ENCODE measurements at places on chromosomes 16 and 17.

DNA sequence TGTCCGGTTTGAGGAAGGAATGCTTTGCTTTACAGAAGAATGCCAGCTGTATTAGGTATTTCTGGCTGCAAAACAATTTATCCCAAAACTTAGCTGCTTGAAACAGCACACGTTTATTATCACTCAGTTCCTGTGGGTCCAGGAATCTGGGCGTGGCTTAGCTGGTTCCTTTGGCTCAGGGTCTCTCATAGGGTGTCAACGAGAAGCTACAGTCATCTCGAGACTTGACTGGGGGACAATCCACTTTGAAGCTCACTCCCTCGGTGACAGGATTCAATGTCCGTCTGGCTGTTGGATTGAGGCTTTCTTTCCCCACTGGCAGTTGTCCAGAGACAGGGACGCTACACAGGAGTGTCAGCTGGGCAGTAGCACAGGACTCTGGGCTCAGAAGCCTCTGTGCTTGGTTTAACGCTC, 9.6 kb upstream of the RHBDF2 start:
- no peak for DNase-seq

DNA sequence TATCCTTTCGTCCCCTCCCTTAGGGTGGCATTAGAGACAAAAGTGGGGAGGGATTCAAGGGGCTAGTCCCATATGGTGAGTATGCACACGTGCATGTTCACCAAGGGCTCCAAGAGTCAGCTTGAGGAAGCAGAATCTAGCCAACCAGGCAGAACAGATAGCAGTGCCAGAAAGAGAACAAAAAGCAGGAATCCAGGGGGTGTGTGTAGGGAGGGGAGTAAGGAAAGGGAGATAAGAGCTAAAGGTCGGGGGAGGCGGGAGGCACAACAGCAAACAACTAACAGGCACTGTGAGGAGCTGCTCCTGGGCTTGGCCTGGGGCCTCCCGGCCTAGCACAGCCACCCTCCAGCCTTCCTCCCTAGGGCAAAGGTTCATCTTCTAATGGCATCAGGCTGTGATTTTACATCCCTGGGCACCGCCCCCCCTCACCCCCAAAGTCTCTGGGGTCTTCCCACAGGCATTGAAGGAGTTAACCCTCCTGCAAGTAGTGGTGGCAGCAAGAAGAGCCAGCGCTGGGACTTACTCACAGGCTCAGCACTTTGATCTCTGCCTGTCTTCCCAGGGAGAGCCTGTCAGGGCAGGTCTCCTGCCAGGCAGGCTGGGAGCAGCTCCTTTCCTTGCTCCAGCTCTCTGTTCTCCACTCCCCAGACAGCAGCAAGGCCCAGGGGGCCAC, 12.4 kb upstream of the SUPT4H1 start:
- no peak for DNase-seq

DNA sequence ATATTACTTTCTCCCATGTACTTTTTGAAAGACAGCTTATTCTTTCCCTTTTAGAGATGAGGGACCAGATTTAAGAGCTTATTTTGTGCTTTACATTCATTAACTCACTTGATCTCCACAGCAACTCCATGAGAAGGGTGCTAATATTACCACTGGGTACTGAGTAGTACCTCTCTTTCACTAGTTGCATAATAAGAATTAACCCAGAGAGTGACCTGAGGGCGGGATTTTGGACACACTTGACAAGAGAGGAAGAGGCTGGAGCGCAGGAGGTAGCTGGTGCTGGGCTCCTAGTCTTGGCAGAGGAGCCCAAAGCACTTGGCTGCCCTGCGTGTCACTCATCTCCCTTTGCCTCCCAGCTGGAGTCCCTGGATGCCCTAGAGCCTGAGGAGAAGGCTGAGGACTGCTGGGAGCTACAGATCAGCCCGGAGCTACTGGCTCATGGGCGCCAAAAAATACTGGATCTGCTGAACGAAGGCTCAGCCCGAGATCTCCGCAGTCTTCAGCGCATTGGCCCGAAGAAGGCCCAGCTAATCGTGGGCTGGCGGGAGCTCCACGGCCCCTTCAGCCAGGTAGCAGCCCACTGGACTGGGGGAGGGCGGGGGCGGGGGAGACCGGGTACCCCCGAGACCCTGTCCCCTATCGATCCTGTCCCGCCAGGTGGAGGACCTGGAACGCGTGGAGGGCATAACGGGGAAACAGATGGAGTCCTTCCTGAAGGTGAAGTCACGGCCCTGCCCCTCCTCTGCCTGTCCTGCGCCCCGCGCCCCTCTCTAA, 1.7 kb upstream of the MAZ start:
- DNase-seq = peak; percentile 36

GRCh38 chr16:68091380-68092261, 6.5 kb downstream of the NFATC3 start:
- no peak for DNase-seq

DNA sequence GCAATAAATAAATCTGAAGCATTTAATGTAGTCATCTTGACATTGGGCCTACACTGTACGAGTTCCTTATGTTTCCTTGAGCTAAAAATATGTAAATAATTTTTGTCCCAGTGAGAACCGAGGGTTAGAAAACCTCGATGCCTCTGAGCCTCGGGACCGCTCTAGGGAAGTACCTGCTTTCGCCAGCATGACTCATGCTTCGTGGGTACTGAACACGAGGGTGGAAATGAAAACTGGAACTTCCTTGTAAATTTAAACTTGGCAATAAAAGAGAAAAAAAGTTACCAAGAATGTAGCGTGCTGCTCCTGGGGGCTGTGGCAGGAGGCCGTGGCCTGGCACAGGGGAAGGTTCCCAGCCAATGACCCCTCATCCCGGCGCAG, 74.1 kb downstream of the SOCS1 start:
- DNase-seq = no peak

- DNase-seq = no peak
These were observed 175.8 kb downstream of the NPIPB11 start for GRCh38 chr16:29230671-29231096.

DNA sequence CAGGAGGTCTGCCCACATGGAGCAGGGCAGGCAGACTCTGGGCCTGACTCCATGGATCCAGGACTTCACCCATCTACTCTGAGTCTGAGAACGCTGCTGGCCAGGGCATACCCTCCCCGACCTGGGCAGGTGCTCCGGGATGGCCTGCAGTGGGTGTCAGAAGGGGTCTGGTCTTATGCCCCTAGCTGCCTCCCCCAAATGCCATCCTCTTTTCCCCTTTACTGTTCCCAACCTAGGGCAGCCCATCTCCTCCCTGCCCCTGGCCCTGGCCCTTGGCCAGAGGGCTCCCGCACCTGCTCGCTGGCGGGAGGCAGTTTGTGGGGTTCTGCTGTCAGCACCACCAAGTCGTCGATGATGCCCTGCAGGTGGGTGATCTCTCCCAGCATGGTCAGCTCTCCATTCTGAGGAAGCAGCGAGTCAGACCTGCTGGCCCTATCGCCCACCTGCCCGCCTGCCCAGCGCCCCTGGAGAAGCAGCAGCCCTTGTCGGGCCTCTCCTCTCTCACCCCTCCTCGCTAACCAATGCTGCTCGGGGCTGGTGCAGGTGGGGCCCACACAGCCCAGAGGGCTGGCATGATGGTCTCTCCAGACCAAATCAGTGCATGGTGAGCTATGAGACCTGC, 8.2 kb downstream of the MTSS2 start:
- DNase-seq = no peak

- no peak for DNase-seq
These were observed 4.4 kb downstream of the SMG6 start for GRCh38 chr17:2299136-2299535.

- no peak for DNase-seq
These were observed 7.8 kb downstream of the SLC47A2 start for GRCh38 chr17:19708431-19709175.

DNA sequence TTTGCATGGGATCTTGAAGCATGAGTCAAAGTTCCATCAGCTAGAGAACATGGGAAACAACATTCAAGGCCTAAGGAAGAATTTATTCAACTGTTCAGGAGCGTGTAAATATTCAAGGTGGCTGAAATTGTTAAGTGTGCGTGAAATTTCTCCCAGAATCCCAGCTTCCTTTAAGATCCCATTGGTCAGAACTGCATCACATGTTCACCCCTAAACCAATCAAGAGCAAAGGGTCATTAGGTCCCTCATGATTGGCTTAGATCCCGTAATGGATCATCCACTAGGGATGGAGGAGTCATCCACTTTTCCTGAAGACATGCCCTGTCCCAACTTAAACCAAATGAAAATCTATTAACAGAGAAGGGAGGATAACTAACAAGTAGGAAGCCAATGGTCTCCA, 201.6 kb downstream of the TMEM114 start:
- no peak for DNase-seq

DNA sequence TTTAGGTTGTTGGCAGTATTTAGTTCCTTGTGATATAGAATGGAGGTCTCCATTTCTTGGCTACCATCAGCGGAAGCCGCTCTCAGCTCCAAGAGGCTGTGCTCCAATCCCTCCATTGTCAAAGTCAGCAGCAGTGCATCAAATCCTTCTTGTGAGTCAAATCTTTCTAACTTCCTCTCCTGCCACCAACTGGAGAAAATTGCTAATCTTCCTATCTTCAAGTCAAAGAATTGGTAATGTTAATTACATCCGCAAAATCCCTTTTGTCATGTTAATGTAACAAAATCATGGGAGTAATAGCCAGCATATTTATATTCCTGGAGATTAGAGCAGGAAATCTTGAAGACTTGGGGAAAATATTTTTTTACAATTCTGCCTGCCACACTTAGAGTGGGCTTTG, 436.4 kb upstream of the DYNLRB2 start:
- DNase-seq = no peak

DNA sequence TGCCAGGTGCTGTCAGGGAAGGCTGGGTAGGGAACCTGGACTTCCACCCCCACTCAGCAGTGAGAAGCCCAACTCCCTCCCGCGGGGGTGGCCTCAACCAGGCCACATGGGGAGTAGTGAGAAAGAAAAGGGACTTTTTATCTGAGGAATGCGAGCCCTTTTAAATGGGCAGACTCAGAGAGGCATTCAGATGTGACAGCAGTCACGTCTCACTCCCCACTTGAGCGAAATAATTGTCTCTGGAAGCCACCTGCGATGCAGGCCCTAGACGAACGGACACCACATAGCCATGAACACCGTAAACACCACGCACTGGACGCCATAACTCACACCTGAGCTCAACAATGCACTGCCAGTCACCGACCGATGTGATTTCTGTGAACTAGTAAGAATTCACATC, 11.9 kb upstream of the CD300E start:
- no peak for DNase-seq

DNA sequence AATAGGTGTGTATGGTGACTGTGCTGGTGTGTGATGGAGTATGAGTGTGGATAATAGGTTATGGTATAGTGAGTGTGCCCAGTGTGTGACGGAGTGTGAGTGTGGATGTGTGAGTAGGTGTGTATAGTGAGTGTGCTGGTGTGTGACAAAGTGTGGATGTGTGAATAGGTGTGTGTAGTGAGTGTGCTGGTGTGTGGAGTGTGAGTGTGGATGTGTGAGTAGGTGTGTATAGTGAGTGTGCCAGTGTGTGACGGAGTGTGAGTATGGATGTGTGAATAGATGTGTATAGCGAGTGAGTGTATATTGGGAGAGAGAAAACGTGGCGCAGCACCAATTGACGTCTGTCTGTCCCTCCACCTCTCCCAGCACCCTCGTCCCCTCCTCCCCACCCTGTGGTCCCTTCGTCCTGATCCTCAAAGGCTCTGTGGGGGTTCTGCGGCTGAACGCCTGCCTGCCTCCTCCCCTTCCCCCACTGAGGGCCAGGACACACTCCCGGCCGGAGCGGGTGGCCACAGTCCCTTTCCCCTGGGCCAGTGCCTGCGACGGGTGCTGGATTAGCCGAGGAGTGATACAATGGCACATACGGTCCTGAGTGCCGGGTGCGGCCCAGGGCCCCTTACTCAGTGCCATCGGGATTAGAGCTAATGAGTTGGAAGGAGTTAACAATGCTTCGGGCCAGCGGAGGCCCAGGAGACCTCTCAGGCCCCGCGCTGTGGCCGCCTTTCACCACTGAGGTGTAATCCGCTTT, 160.0 kb downstream of the MRM1 start:
- no peak for DNase-seq

DNA sequence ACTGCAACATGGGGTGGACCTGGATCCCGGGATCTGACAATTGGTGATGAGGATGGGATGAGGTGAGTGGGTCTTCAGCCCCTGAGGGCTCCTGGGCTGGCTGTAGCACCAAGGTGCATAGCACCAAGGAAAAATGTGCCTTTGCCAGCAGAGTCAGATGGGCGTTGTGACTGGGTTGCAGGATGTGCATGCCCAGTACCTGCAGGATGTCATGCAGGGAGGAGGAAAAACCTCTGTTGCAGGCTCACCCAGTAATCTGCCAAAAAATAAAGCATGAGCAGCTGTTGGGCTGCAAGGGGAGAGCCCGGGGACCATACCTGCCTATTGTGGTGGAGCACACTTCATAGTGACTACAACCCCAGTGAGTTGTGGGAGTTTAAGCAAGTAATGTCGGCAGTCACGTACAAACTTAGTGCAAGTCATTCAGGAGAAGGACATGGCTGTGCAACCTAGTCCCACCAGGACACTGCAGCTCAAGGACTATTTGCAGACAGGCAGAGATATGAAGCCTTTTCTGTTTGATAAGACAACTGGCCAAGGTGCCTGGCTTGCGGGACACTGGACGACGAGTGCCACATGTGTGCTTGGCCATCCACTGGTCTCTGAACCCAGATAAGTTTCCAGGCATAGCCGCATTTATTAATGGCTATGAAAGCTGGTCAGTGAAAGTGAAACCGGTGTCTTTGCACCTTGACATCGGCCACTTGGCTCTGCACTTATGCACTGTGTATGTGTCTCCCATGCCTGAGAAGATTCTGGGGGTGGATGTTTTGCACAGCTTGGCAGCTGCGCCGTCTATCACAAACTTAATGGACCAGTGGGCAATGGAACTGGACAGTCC, 499.8 kb downstream of the KCNJ2 start:
- DNase-seq = no peak
